ENCODE measurements at places on chromosomes 11 and 22. TPM values are rescaled to one million over a fixed set of nuclear protein-coding genes. Genes with fewer than 3 reads are reported as not detected.

Gene PATE4
- not detected for total RNA-seq

Gene ARHGAP8
- total RNA-seq = not detected

DNA sequence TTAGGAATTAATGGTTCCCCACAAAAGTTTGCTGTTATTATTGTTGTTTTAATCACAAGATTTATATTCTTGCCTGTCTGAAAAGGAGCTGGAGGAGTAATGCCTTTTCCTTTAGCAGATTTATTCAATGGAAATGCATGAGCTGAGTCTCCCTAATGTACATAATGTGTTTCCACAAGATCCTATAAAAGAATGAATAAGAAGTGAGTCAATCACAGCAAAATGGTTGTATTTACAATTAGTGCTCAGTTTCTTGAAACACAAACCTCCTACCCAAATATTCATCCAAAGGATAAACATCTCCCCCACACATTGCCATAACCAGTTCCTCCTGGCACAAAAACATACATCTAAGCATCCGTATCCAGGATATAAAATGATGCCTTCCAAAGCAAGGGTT is 33.3 kb downstream of the ME3 start:
- DNase-seq = no peak
- H3K4me3 ChIP-seq = no peak overlapping the region
- H3K27ac ChIP-seq = no peak overlapping the region
- no peaks in the 10 kb centered on the region for H3K27me3 ChIP-seq
- H3K36me3 ChIP-seq = peaks cover 4% of the 10 kb centered on the region
- H3K4me1 ChIP-seq = peaks cover 13% of the 10 kb centered on the region

GRCh38 chr11:120925944-120926343 is 98.0 kb upstream of the TBCEL start:
- DNase-seq = no peak
- H3K27ac ChIP-seq = no peak overlapping the region
- peaks cover 8% of the 10 kb centered on the region for H3K27me3 ChIP-seq
- H3K4me1 ChIP-seq = no peaks in the 10 kb centered on the region

DNA sequence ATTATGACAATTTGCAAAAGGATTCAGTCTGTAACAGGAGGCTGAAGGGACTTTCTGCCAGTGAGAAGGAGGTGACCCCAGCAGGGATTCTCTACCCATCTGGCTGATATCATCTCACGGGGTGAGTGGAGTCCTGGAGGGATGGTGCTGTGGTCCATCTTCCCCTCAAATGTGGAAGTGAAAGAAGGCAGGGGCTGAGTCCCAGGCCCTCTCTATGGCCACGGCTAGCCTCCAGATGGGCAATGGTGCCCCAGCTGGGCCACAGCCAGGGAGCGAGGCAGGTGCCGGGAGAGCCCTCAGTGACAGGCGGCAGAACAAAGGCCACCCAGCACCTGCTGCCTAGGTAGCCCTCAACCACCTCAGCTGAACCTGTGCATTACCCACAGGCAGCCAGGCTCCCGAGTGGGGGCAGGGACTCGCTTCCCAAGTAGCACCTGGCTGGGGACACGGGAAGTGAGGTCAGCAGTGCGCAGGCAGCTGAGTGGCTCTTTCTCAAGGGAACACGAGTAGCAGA is 6.7 kb downstream of the NECTIN1 start:
- DNase-seq = no peak
- H3K4me1 ChIP-seq = peaks cover 32% of the 10 kb centered on the region
- H3K27ac ChIP-seq = no peak overlapping the region

All from left ventricle myocardium inferior (tissue), 1 donor.